Stimulated activated naive CD8-positive, alpha-beta T cell treated with anti-CD3 and anti-CD28 coated beads, Interleukin-15, amount 100 ng/mL, for 72 hours (primary cell): ENCODE measurements at places on chromosomes 1 and 21.

DNA sequence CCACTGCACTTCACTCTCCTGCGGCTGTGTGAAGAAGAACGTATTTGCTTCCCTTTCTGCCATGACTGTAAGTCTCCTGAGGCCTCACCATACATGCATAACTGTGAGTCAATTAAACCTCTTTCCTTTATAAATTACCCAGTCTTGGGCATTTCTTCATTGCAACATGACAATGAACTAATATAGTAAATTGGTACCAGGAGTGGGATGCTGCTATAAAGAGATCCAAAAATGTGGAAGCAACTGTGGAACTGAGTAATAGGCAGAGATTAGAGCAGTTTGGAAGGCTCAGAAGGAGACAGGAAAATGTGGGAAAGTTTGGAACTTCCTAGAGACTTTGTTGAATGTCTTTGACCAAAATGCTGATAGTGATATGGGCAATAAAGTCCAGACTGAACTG is 1907.9 kb downstream of the MRPL39 start:
- DNase-seq = no peak

DNA sequence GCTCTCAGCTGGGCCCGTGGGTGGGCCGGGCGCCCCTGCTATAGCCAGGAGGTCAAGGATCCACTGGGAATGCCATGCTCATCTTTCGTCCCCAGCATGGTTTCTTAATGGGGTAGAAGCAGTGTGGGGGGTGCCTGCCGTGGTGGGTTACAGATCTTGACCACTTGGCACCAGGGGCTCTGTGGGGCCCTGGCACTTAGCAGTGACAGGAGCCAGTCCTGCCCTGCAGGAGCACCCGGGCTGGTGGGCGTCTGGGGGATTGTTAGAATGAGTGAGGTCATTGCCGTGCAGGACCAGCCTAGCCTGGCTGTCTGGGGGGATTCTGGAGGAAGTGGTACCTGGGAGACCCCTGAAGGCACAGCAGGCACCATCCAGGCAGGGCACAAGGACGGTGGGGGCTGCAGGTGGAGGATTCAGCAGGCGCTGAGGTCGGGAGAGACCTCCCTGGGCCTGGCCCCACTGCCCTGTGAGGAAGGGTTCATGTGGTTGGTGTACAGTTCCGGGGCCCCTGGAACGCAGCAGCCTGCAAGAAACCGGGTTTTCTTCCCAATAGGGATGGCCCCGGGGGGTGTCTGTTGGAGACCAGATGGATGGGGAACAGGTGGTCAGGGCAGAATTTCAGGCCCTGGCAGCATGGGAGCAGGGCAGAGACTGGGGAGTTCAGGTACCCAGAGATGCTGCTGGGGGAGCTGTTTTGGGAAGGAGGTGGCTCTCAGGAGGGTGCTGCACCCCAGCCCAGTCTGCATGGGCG is 4.8 kb downstream of the AIRE start:
- DNase-seq = no peak

DNA sequence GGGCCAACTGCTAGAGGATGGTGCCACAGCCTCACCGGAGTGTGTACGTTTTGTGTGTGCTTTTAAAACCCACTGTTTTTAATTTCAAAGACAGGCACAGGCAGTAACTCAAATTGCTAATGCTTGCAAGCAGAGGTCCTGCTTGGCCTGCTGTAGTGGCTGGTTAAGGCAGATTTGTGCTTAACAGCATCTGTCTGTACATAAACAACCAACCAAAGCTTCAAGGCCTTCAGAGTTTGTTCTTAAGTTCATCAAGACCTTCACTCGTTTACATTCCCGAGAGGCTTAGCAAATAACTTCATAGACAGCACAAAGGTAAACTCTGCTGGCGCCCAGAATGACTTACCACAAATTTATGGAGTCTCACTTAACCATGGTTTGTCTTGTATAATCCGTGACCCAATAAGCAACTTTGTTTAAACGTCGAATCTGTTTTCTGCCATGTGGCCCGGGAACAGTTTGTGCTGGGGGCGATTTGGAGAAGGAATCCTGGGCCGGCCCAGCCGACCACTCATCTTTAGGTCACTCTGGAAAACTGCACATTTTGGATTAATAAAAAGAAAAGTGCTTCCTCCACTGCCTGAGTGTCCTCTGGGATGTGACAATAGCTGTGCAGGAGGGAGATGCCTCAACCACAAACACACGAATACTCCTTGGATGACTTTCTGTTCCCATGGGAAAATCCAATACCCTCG is 58.1 kb downstream of the CAPZB start:
- no peak for DNase-seq

DNA sequence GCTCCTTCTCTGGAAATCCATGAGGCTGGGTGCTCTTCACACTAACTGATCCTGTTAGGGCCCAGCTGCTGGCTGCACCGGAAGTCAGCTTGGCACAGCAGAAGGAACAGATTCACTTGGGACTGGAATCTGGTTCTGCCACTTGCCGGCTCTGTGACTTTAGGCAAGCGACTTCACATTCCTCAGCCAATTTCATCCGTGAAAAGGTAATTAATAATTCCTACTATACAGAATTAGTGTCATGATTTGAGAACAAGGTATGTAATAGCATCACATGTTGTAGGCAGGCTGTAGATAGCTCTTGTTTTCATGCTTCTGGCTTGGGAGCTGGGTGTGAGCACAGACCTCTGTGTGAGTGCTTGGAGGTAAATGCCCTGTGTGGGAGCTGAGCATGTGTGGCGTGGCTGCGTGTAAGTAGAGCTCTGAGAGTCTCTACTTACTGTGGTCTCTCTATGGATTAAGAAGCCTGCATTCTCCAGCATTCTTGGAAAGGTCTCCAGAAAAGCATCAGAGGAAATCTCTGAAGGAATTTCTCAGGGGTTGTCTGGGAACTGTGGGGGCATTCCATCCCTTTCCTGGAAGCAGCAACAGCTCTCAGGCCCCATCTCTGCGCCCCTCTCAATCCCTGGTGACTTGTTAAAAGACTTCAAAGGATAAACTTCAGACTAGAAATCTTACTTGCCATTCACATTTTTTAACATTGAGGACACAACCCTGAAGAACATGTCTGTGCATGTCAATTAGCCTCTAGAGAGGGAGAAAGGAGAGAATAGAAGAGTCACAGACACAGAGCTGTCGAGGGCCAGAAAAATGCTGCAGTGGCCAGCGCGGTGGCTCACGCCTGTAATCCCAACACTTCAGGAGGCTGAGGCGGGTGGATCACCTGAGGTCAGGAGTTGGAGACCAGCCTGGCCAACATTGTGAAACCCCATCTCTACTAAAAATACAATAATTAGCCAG is 47.7 kb upstream of the PPM1J start:
- DNase-seq = no peak

- DNase-seq = no peak
These were observed 2.8 kb downstream of the MYCL start for GRCh38 chr1:39898648-39899603.

- no peak for DNase-seq
These were observed 75.2 kb downstream of the SH3GLB1 start for GRCh38 chr1:86779308-86780191.
